SK-N-SH (cell line): ENCODE measurements at places on chromosomes 7 and 10. TPM values are rescaled to one million over a fixed set of nuclear protein-coding genes. Genes with fewer than 3 reads are reported as not detected.
A peak's percentile ranks its signal among the peaks of the same experiment; 100 is the strongest.

GRCh38 chr7:131636092-131636491 is 79.7 kb upstream of the PODXL start:
- no peak for DNase-seq

DNA sequence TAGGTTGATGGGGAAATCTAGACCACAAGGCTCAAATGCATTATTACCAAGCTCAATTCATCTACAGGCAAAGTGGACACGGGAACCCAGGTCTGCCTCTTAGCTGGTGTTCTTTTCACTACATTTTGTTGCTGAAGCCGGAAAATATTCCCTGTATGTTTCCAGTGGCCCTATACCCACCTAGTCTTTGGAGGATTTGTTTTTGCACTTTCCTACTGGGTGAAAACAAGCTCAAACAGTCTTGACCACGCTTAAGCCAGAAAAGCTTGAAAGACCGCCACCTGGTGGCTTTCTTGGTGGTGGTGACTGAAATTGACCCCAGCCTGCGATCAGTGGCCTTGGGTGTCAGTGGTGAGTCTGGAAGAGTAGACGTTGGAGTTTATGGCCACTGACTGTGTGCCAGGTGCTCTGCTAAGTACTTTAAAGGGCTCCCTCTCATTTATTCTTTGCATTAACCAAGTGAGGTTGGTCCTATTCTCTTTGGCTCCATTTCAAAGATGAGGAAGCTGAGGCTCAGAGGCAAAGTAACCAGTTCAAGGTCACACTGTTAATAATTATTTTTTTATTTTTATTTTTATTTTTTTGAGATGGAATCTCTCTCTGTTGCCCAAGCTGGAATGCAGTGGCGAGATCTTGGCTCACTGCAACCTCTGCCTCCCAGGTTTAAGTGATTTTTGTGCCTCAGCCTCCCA is 11.1 kb upstream of the CRTAC1 start:
- DNase-seq = peak; percentile 72

Gene SUN3
- polyA plus RNA-seq = 0.12 TPM in 1 of 2 replicates, not detected in the other

DNA sequence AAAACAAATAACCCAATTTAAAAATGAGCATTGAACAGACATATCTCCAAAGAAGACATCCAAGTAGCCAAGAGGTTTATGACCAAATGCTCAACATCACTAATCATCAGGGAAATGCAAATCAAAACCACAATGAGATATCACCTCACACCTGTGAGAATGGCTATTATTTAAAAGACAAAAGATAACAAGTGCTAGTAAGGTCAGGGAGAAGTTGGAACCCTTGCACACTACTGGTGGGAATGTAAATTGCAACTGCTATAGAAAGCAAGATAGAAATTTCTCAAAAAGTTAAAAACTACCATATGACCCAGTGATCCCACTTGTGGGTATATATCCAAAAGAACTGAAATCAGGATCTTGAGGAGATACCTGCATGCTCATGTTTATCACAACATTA is 49.5 kb downstream of the SGMS1 start:
- no peak for DNase-seq

DNA sequence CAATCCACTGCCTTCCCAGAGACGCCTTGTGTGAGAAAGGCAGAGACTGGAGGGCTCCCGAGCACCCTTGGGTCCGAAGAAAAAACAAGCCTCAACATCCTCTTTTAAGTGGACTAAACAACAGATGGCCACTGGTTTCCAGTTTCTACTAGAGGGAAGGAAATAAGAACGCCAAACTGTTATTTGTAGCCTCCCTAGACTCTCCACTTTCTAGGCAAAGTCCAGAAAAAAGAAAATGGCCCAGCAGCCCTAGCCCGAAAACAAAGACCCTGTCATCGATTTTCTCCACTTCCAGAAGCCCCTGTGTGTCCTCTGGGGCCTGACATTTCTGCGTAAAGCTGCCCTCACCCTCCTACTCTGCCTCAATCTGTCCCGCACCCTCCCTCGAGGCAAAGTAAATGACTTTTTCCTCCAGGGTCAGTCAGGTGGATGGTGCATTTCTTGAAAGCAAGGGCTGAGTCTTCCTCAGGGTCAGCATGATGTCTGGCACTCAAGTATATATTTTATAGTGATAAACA is 6.0 kb downstream of the RGS10 start:
- DNase-seq = no peak

GRCh38 chr7:30835396-30835915 is 64.2 kb downstream of the MINDY4 start:
- DNase-seq = no peak

GRCh38 chr10:69703766-69704630 is 74.0 kb downstream of the FAM241B start:
- DNase-seq = no peak

GRCh38 chr7:414681-415560 is 104.7 kb downstream of the PDGFA start:
- DNase-seq = peak; percentile 32

DNA sequence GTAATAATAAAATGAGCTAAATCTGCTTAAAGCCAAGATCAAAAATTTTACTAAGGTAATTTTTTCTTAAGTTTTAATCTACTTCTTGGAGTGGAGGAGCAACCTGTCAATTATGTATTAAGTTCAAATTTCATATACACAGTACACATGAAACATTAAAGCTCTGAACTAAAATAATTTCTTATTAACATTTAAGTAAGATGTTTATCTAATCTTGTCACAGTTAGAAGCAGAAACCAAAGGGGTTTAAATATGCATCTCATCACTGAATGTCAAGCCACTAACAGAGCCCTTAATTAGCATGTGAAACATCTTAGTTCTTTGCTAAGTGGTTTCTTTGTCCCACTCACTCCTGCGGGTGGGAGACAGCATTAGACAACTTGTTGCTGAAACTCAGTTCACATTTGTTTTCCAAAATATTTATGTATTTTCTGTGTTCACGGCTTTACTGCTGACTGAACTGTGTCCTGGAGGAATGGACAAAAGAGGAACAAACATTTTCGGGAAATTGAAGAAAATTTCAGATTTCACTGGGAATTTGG is 130.9 kb upstream of the MBL2 start:
- no peak for DNase-seq

DNA sequence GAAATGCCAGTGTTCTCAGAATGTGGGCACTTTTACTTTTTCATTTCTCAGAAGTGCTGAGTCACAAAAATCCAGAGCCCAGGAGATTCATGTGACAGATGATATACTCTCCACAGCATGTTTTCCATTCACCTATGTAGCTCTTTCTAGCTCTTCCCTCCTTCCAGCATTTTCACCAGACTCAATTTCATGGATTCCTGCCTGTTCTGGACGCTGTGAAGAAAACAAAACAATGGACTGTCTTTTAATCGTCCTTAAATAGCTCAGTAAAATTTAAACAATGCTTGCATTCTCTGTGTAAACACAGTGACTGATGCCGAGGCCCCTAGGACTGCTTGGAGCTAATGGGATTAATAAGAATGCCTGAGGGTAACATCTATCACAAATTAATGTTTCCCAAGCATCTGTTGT is 25.5 kb downstream of the ZNF713 start:
- DNase-seq = no peak

GRCh38 chr7:22052674-22053365 is 107.1 kb upstream of the CDCA7L start:
- DNase-seq = no peak

DNA sequence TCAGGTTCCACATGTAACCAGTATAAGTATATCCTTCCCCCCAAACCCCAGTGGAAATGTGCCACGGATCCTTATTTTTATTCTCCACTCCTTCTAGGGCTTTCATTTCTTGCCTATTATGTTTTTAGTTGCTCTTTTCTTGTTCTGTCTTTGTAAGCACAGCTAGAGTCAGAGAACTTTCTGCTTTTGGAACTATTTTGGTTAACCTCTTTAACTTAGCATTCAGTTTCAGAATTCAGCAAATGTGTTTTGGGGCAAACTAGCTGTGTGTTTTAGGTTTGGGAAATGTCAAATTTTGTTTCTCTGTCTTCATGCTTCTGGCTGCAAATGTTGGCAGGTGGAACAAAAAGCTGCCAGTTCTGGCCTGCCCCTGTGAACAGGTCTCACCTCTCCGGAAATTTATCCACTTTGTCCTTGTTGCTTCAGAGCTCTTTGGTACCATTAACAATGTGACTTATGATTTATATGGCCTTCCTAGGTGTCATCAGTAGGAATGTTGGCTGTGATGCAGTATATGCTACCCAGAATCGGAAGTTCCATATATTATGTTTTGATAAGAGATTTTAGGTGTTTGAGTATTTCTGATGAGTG is 156.1 kb downstream of the ADK start:
- DNase-seq = no peak

DNA sequence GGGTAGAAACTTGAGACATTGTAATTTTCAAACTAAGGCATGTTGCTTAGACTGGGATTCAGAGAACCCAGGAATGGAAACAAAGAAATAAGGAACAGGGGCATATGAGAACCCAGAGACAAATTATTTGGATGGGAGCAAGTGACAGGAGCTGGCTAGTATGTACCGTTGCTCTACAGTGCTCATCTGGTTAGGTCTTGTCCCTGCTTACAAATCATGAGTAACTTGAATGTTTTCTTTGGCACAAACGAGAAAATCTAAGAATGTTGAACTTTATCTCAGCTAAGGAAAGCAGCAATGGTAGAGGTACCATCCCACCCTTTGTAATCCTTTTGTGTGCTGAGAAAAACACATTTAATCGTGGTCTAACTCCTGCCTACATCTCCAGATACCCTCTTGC is 116.0 kb upstream of the IMMP2L start:
- no peak for DNase-seq

GRCh38 chr7:2529161-2530070 is 9.8 kb downstream of the LFNG start:
- no peak for DNase-seq

Gene DPYSL4
- 19.4 and 21.8 TPM in 2 replicates for polyA plus RNA-seq

Gene ZNF736
- polyA plus RNA-seq = 4.0 and 7.3 TPM in 2 replicates

GRCh38 chr7:21912305-21912704 is 33.4 kb downstream of the CDCA7L start:
- no peak for DNase-seq

- no peak for DNase-seq
These were observed 355.3 kb upstream of the NPVF start for GRCh38 chr7:25583621-25584020.

DNA sequence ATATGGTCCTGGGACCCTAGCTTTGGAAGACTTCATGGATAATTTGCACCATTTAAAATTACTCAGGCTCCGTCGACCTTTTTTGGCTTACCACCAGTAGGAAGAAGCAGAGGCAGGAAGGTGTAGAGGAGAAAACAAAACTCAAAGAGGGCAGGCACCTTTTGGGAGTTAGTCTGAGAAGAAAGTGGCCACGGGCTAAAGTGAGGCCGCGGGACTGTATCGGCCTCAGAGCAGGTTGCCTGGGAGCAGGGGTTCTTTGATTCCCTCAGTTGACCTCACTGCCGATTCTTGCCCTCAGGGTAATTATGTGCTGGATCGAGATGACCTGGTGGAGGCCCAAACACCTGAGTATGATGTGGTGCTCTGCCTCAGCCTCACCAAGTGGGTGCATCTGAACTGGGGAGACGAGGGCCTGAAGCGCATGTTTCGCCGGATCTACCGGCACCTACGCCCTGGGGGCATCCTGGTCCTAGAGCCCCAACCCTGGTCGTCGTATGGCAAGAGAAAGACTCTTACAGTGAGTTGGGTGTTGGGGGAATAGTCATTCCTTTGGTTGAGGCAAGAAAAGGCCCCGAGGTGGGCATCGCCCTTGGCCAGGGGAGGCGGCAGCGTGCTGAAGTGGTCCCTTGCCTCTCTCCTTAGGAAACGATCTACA is 3.1 kb downstream of the MEPCE start:
- no peak for DNase-seq

GRCh38 chr7:80359029-80359428 is 152.8 kb downstream of the GNAT3 start:
- DNase-seq = no peak

Gene MEIG1
- 0.42 and 0.43 TPM in 2 replicates for polyA plus RNA-seq

GRCh38 chr10:421170-421569 is 268.3 kb downstream of the DIP2C start:
- DNase-seq = no peak

Gene NXPH1
- not detected in 2 replicates for polyA plus RNA-seq

GRCh38 chr10:122494173-122494820 is 32.9 kb downstream of the HTRA1 start:
- DNase-seq = no peak

Gene SCIN
- 0.02 TPM in 2 replicates for polyA plus RNA-seq

Gene TMEM176A
- not detected in 2 replicates for polyA plus RNA-seq

Gene PTPRN2
- polyA plus RNA-seq = 3.9 and 4.0 TPM in 2 replicates

Gene NUTM2A
- 0.38 and 0.42 TPM in 2 replicates for polyA plus RNA-seq

Gene CACNA2D1
- polyA plus RNA-seq = 3.4 and 4.8 TPM in 2 replicates

Gene PNLIPRP3
- polyA plus RNA-seq = not detected in 2 replicates

Gene PTTG1IP2
- polyA plus RNA-seq = not detected in 2 replicates

DNA sequence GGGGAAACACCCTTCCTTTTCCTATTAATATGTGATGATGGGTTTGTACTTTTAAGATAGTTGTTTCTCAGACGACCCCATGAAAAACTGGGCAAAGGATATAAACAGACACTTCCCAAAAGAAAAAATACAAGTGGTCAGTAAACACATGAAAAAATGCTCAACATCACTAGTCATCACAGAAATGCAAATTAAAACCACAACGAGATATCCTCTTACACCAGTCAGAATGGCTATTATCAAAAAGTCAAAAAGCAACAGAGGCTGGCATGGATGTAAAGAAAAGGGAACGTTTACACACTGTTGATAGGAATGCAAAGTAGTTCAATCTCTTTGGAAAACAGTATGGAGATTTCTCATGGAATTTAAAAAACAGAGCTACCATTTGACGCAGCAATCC is 111.4 kb upstream of the ZEB1 start:
- DNase-seq = no peak

- DNase-seq = no peak
These were observed 176.3 kb downstream of the FANK1 start for GRCh38 chr10:126072622-126073021.

Gene HABP2
- not detected in 2 replicates for polyA plus RNA-seq

DNA sequence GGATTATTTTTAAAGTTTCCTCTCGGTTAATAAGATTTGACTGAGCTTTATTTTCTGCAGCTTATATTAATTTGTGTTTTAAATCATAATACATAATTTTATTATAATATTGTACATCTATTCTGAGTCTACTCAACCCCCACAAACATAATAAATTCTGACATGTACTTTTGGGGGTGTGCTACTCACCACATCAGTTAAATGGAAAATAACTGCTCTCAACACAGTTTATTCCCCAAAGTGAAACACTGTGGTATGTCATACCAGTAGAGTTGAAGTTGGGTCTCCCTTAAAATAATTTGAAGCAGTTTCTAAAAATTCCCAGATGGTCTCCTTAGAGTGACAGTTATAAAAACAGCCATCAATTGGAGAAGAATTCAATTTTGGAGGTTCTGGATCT is 463.2 kb downstream of the PHTF2 start:
- no peak for DNase-seq

- no peak for DNase-seq
These were observed 94.9 kb downstream of the CCDC7 start for GRCh38 chr10:32540691-32541470.

GRCh38 chr10:56360583-56360966 is 484 bp downstream of the ZWINT start:
- DNase-seq = no peak

- no peak for DNase-seq
These were observed 90.8 kb downstream of the PRLHR start for GRCh38 chr10:118504467-118505205.

DNA sequence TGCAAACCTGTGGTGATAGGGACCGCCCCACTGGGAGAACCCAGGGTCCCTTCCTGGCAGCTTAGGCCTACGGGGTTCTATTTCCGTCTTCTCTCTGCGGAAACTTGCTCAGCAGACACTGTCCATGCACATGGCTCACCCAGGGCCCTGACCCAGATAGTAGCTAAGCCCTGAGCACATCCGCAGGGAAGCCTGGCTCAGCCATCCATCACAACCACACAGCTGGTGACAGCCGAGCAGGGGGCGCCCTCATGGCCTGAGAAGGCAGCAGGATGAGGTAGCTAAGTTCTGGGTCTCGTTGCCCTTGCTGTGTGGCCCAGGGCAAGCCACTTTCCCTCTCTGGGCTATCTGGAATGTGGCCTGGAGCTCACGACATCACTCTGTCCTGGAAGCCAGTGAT is 23.3 kb downstream of the NPTX2 start:
- no peak for DNase-seq
